RCC 7860 (cell line): ENCODE measurements at places on chromosomes 11 and 22.

- no peak for DNase-seq
Measured at GRCh38 chr22:48093981-48094380, 1331.5 kb downstream of the TBC1D22A start.

- DNase-seq, result no peak
Measured at GRCh38 chr11:10785146-10785474, 23.6 kb downstream of the EIF4G2 start.

GRCh38 chr22:23458663-23459541 lies 121.2 kb downstream of the IGLL1 start:
- no peak for DNase-seq

- DNase-seq, result no peak
Measured at GRCh38 chr11:29937526-29937925, 79.3 kb downstream of the KCNA4 start.

- no peak for DNase-seq
Measured at GRCh38 chr22:20316844-20317401, 2.9 kb downstream of the DGCR6L start.

DNA sequence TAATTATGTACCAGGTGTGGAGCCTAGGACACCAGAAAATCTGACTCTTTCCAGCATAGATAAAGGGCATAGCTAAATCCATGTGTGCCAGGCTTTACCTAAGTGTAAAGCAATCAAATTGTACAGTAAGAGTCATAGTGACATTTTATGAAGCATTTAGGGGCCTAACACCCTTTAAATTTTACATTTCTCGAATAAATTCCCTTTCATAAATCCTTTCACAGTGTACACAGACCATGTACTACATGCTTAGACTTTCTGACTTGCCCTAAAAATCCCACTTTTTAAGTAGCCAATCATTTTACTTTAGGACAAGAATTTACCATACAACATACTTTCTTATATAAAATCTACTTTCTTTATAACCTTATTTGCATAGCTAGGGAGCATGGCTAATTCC lies 727.6 kb upstream of the LUZP2 start:
- DNase-seq, result no peak

DNA sequence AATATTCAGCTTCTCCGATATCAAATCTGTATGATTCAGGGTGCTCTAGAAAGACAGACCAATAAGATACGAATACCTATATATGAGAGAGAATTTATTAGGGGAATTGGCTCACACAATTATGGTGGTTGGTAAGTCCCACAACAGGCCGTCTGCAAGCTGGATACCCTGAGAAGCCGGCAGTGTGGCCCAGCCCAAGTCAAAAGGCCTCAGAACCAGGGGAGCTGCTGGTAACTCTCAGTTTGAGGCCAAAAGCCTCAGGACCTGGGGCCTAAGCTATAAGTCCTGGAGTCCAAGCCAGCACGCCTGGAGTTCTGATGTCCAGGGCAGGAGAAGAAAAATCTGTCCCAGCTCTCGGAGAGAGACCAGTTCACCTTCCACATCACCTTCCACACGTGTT lies 318.7 kb downstream of the BRD1 start:
- DNase-seq, result no peak

GRCh38 chr11:13680501-13681264 lies 12.2 kb downstream of the FAR1 start:
- no peak for DNase-seq

DNA sequence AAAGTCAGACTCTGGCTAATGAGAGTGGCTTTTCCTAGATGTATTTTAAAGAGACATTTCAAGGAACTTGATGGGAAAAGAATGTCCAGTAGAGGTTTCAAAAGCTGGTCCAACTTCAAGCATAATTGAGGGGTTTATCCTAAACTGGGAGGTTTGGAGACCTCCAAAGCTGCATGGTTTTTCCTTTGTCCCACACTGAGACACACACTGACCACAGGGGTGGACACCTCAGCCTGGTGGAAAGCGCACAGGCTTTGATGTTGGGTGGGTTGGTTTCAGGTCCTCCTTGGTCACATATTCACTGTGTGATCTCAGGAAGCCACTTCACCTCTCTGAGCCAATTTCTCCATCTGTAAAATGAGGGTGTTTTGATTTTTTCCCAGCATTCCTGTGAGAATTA lies 4.0 kb downstream of the SPON1 start:
- no peak for DNase-seq

DNA sequence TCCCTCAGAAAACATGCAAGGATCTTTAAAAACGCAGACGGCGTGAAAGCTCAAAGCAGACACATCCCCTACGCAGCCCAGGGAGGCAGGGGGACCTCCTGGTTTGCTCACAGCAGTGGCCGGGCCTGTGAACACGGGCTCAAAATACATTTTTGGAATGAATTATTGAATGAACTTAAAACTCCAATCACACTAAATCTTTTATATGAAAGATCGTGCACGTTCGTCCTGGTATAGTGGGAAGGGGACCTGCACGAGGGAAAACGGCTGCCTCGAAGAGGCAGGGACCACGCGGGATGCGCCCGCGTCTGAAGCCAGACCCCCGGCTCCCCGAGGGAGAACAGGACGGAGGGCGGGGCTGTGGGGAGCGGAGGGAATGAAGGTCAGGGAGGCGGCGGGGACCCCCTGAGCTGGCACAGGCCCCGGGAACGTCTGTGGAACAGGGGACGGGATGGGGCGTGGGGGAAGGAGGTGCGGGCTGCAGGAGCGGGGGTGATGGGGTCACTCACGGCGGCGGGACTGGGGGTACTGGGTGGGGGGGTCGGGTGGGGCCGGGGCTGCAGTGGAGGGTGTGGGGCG lies 1.3 kb upstream of the PANX2 start:
- no peak for DNase-seq

- peak; percentile 50 for DNase-seq
Measured at GRCh38 chr22:44697423-44698141, 4.4 kb upstream of the PRR5 start.

GRCh38 chr11:3954448-3955298 lies 99.2 kb downstream of the STIM1 start:
- peak; percentile 54 for DNase-seq

DNA sequence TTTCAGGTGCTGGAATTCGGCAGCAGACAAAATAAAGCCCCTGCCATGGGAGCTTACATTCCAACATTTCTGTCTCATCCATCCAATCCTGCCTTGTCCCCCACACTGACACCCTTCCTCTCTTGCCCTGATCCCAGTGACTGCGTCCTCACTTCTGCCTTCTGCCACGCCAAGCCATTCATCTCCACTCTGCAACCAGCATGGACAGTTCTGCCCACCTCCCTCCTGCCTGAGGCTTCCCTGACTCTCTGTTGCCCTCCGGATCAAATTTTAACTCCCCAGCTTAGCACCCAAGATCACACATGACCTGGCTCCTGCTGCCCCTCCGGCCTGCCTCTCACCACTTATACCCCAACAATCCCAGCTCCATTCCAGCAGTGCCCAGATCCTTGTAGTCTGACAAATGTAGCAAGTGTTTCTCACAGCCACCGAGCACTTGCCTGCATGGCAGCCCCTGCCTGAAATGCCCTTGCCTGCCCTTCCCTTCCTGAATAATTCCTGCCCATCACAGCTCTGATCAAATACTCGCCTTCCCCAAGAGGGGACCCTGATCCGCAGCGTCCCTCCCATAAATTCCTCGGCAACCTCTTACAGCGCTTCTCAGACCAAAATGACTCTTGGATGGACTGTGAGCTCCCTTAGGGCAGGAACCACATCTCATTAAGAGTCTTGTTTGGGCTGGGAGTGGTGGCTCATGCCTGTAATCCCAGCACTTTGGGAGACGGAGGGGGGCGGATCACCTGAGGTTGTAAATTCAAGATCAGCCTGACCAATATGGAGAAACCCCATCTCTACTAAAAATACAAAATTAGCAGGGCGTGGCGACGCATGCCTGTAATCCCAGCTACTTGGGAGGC lies 2.3 kb downstream of the ACTN3 start:
- no peak for DNase-seq

- DNase-seq, result no peak
Measured at GRCh38 chr11:313787-314553, at the start of gene IFITM1. Gene IFITM1, plus strand, starts transcription at chr11:314040. Its CDS starts 131 bp downstream, at chr11:314171.

DNA sequence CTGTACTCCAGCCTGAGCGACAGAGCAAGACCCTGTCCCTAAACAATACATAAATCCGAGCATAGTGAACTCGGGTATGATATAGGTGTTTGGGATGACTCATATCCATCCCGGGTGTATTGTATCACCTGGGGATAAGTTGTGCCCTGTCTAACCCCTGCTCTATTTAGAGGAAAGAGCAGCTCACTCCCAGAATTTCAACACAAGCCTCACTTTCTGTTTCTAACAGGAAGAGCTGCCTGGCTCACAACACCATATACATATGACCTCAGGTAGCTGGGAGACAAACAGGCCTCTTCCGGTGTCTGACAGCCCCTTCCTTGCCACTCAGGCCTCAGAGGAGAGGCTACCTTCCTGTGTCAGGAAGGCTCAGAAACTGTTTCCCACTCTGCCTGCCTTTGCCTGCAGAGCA lies 9.9 kb upstream of the MICALL1 start:
- no peak for DNase-seq

DNA sequence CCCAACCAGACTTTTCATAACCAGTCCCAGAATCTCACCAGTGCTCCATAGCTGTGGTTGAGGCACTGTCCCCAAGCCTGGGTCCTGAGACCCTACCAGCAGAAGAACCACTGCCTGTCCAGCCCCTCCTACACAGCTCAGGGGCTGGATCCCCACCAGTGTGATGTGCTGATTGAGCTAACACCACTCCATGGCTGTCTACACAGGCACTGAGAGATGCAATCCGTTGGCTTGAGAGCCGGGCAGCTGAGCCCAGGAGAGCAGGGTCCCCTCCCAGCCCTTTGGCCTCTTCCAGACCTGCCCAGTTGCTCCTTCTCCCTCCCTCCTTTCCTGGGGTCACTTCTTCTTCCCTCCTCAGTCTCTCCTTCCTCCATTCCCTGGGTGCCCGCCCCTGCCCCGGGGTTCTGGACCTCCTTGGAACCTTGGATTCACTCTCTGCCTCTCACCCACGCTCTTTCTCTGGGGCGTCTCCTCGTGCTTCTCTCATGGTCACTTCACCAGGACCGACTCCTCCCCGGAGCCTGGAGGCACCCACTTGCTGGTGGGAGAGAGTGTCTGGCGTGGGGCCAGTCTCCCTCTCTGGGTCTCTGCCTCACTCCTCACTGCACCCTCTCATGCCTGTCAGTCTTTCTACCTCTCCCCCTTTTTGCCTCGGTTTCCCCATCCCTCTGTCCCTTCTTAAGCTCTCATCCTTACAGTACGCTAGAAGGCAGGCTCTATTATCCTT lies 706 bp upstream of the SCYL1 start:
- no peak for DNase-seq

GRCh38 chr11:29435421-29435820 lies 581.4 kb downstream of the KCNA4 start:
- DNase-seq, result no peak

DNA sequence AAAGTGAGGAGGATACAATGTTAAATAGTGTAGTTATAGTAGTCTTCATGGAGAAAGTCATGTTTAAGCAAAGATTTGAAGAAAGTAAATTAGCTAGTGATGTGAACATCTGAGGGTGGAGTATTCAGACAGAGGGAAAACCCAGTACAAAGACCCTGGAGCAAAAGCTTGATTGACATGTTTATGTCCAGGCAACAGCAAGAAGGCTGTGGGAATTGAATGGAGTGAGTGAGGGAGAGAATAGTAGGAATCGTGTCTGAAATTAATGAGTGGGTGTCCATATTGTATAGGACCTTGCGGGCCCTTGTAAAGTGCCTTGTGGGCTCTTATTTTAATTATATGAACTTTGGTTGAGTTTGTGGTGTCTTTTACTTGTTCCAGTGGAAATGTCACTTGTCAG lies 424.1 kb upstream of the KIRREL3 start:
- no peak for DNase-seq

- no peak for DNase-seq
Measured at GRCh38 chr11:59178402-59178801, 6.5 kb downstream of the DTX4 start.

- peak; percentile 71 for DNase-seq
Measured at GRCh38 chr11:64762674-64763525, 3.1 kb upstream of the PYGM start.

GRCh38 chr22:17699696-17700340 lies 61.3 kb downstream of the BCL2L13 start:
- DNase-seq, result no peak
